Gastroesophageal sphincter (tissue), 4 donors: ENCODE measurements at places on chromosomes 5 and 9.

- no peak for ATAC-seq
Measured at GRCh38 chr5:23314827-23315226, 192.6 kb upstream of the PRDM9 start.

- no peak for ATAC-seq
Measured at GRCh38 chr5:978054-978453, 30.5 kb upstream of the NKD2 start.

DNA sequence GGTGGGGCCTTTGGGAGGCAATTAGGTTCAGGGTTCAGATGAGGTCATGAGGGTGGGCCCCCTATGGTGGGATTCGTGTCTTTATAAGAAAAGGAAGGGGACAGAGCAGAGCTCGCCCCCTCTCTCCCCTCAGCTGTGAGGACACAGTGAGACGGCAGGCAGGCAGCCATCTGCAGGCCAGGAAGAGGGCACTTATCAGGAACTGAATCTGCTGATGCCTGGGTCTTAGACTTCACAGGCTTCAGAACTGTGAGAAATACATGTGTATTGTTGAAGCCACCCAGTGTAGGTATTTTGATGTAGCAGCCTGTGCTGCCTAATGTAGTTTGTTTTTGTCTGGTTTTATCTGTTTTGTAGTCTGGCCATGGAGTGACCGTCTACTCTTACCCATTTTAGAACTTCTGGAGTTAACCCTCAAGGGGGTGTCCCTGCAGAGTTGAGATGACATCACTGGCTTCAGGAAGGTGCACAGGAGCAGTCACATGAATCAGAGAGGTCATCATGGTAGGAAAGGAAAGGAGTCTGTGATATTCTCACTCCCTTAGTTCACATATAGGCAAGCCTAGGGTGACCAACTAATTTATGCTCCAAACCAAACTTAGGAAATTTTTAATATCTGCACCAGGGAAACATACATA is 71.0 kb downstream of the LRRC70 start:
- ATAC-seq: no peak

DNA sequence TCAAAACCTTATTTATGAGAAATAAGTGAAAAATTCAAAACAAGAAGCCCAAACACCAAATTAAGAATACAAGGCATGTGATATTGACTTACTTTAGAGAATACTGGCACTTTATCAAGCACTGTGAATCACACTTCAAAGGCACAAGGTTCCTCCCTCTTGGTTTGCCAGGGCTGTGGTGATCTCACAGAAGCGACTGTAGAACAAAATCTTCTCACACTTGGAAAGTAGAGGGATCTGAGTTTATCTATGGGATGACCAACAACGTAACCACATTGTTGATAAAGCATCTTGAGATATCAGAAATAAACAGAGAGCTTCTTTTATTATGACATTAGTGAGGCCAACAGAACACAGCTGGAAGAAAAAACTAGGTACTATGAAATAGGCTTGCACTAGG is 295.9 kb downstream of the NFIB start:
- no peak for ATAC-seq

GRCh38 chr9:8856396-8857067 is 1057.0 kb upstream of the DMAC1 start:
- ATAC-seq: no peak

DNA sequence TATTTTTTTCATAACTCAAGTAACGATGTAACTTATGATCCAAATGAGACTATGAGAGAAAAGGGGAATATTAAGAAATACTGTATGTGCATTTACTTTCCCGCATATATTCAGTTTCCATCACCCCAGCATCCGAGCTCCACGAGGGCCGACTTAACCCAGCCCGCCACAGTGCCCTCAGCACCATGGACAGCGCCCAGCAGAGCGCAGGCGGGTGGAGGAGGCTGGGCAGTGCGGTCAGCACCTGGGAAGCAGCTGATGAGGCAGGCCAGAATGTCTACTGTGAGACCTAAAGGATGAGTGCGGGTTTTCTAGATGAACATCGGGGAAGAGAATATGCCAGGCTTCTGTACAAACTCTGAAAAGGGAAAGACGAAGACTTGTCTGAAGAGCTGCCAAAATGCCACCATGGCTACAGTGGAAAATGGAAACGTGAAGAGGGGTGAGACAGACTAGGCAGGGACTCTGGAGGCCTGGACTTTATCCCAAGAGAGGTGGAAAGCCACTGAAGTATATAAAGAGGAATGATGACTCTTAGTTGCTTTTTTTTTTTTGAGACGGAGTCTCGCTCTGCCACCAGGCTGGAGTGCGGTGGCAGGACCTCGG is 34.5 kb upstream of the MED27 start:
- ATAC-seq: peak; percentile 50

GRCh38 chr5:176901260-176902101 is 2.3 kb upstream of the HK3 start:
- no peak for ATAC-seq

DNA sequence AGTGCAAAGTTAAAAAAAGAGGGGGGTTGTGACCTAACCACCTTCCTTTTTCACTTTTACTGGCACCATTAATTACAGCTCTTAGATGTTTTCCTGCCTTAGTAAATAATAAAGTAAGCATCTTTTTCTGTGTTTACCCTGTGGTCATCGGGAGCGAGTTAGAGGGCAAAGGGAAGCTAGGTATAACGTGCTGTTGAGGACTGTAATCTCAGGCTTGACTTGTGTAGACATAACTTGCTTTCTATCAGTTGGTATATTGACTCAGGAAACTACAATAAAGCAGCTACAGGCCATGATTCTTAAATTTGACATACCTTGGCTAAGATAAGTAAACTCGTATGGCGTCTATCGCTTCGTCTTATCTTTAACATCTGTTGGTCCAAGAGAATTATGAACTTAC is 509.8 kb upstream of the CHD1 start:
- no peak for ATAC-seq

DNA sequence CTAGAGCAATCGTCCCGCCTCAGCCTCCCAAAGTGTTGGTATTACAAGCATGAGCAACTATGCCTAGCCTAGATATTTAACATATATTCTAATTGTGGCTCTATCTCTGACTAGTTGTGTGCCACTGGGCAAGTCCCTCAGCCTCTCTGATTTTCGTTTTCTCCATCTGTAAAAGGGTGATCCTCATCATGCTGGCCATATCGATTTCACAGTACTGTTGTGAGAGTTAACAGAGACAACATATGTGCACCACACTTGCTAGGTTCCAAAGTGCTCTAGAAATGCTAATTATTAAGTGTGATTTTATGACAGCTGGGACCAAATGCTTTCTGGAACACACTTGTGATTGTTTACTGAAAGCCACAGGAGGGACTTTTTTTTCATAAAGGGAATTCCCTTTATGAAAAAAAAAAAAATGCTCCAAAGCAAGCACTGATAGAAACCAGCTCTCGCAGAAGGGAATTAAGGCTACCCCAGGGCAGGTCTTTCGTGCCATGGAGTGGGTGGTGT is 78.5 kb upstream of the EPB41L4B start:
- no peak for ATAC-seq

DNA sequence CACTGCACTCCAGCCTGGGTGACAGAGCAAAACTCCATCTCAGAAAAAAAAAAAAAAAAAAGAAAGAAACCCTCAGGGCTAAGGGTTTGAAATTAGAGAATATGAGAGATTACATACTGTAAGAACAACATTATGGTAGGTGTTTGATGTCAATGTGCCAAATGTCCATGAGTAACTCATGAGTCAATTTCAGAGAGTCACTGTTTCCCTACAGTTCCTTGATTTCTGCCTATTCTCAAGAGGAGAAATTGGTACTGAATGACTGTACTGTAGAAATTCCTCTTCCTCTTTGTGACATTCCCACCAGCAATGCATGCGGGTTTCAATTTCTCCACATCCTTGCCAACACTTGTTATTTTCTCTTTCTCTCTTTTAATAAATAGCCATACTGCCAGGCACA is 35.2 kb downstream of the MARVELD2 start:
- ATAC-seq: no peak

- no peak for ATAC-seq
Measured at GRCh38 chr9:14349447-14350348, 35.8 kb upstream of the NFIB start.

DNA sequence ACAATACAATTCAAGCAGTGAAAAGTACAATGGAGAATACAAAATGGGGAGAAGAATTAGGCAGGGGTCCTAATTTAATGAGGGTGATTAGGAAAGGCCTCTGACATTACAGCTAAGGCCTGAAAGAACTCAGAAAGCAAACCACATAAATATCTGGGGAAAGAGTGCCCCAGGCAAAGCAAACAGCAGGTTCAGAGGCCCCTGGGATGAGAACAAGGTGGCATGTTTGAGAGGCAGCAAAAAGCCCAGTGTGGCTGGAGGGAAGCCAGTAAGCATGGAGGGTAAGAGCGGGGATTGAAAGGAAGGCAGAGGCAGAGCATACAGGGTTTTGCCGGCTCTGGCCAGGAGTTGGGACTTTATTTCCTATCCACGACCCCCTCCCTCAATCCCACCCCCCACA is 33.4 kb upstream of the VDAC1 start:
- ATAC-seq: no peak

DNA sequence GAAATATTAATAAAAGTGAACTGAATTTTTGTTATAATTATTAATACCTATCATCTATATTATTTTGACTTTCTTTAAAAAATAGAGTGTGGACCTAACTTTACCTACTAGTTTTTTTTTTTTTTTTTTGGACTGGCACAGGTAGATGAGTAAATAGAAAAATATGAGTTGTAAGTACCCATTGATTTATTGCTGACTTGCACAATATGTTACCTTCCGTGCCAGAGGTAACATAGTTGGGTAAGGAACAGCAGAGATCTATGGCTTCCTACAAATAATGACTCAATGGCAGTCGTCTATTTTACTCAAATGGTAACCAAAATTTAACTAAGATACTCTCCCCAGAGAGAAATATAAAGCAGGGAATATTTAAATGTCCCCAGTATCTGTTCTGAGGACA is 1212.8 kb downstream of the PTPRD start:
- ATAC-seq: no peak

GRCh38 chr5:88518131-88519016 is 249.7 kb upstream of the TMEM161B start:
- no peak for ATAC-seq

DNA sequence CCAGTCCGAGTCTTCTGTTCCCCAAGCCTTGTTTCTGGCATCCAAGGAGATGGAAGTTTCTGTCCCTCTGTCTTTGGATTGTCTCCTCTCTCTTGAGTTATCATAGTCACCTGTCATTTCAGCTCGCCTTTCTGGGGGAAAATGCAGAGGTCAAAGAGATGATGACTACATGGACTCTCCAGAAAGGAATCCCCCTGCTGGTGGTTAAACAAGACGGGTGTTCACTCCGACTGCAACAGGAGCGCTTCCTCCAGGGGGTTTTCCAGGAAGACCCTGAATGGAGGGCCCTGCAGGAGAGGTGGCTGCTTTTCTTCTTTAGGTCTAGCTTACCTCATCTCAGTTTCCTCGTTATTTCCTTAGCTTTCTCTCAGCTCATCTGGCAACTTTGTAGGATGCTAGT is 25.1 kb downstream of the ERAP2 start:
- no peak for ATAC-seq

DNA sequence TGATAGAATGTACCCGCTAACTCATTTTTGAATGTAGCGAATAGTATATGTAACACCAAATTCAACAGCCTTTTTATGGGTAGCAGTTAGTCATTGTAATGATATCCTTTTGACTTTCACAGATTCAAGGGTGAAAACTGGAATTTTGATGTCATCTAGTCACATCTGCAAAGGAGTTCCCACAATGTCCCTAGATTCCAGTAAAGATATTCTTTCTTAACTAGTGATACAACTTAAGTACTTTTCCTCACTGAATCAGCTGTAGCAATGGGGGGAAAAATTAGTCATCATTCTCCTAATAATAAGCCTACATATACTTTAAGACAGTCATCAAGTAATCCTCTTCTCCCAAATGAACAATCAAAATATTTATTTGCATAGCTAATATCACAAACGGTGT is 11.5 kb upstream of the SSBP2 start:
- no peak for ATAC-seq

GRCh38 chr5:108255468-108255867 is 126.4 kb downstream of the FBXL17 start:
- no peak for ATAC-seq

DNA sequence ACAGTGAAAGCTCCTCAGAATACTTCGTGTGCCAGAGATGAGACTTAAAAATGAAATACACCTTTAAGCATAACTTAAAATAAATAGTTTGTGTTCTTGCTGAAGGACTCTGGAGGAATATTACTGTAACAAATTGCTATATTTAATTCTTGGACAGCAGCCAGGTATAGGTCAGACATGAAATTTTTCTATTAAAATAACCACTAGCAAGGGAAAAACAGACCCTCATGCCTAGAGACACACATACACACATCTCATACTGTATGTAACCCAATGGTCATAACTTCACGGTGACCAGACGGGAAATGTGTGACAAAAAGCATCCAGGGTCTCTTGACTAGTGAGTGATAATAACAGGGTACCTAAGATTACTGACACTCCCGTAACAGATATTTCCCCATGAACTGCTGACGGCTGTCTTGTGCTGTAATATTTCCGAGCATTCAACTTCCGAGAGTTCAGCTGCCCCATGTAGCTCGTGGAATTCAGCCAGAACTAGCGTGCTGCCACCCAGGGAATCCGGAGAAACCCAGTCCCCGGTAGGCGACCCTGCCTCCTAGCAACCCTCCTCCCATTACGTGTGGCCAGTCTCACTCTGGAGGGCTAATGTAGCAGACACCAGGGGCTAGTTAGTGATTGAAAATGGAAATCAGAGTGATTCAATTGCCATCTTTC is 2295.1 kb upstream of the WWC1 start:
- ATAC-seq: peak; percentile 34

- ATAC-seq: peak; percentile 41
Measured at GRCh38 chr5:157252711-157253465, 13.0 kb upstream of the CYFIP2 start.

DNA sequence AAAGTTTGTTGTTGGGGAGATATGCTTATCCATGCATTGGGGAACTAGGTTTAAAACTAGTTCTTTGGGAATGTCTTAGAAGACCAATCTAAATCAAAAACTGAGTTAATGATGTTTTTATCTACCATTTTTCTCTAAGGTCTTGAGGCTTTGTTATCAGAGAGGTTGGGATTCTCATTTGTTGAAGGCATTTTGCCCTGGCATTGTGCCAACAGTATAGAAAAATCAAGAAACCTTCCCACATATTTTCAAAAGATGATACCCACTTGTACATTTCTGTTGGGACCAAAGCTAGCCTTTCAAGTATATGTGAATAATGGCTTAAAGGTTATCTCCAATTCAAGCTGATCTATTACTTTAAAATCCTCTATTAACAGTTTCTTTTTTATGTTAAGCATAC is 419.8 kb upstream of the KIF2A start:
- no peak for ATAC-seq

- ATAC-seq: no peak
Measured at GRCh38 chr5:74973694-74974093, 78.7 kb downstream of the GCNT4 start.

DNA sequence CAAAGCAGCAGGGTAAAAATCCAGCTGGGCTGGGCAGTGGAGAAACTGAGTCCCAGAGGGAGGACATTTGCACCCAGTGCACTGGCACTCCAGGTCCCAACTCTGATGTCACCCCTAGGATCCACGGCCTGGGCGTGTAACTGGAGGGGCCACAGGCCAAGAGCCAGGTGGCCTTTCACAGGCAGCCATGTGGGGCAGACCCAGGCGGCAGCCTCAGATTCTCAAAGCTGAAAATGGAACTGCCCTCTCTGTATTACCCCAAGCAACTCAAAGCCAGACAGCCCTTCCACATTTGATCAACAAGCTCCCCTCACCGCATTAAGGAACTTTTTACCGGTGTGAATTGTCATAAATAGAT is 46.7 kb downstream of the RASGEF1C start:
- no peak for ATAC-seq
